ENCODE measurements at places on chromosomes 3 and 15.

- DNase-seq: no peak
These were observed 137.4 kb downstream of the NR1I2 start for GRCh38 chr3:119918992-119919933.

DNA sequence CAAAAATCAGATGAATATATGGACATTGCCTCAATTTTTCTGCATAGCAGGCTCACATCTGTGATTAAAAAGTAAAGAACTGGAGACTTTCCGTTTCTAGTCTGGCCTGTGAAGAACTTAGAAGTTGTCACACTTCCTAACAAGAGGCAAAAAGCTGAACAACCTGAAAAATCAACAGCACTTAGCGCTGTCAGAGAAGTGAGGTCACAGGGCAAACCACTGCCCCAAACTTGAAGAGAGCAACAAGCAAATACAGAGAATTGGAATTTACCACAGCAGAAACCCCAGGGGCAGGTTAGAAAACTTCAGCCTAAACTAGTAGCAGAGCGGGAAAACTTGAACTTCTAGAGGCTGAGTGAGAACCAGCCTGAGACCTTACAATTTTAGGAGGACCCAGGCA lies 38.9 kb downstream of the CCDC54 start:
- DNase-seq: no peak

DNA sequence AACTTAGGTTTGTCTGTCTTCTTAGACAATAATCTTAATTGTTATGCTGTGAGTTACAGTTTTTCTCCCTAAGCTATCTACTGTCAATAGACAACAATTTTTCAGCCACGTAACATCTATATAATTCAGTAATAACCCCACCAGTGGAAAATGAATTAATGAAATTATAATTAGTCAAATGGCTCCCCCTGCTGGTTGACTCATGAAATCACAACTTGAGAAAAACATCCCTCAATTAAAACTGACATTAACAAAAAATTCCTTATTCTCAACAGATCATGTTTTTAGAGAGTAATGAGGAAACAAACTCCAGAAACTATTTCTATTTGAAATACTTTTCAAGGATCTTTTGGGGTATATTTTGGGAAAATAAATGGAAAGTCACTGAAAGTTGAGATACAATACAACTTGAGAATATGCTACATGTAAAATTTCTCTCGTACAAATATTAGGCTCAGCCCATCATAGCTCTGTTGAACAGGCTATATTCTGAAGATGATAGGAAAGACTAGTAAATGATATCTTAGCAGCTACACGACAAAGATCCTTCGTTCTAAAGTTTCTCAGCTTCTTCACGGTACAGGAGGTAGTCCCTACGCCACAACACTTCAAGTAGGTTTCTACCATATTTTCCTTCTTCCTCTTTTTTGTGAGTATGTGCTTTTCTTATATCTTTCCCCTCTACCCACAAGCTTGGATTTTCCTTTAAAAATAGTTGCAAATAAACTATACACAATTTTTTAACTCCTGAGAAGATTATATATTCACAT lies 20.7 kb downstream of the PPP1R2 start:
- DNase-seq: no peak

DNA sequence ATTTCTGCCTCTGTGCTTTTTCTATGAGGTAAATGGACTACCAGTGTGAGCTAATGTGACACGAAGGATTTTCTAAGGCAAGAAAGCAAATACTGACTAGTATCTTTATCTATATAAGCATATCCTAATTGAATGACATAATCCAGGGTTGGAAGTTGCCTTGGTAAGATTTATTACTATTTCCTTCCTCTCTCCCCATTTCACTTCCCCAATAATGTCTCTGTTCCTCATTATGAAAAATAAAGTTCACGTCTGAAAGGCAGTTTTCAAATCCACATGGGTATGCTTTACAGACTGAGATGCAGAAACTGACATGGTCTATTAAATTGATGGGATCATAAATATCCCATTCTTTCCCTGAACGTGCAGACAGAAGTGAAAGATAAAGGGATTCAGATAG lies 86.0 kb downstream of the DTWD1 start:
- no peak for DNase-seq

GRCh38 chr3:18300916-18301315 lies 124.2 kb downstream of the SATB1 start:
- DNase-seq: no peak

GRCh38 chr3:140204271-140204984 lies 269.4 kb downstream of the CLSTN2 start:
- no peak for DNase-seq

DNA sequence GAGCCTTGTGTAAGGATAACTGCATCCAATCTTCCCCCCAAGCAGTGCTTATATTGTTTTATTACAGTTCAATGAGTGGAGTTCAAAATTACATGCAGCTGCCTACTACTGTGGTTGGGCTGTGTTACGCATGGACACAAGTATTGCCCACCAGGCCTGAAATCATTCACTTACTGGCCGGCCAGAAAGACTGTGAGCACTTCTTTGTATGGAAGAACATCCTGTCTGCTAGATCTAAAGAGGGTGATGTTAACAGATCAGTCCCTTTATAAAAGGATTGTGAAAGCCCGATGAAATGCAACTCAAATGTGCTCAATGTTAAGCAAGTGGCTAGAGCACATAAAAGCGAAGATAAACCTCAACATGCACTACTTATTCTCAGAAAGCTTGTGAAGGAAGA lies 132.5 kb downstream of the FOXP1 start:
- DNase-seq: no peak

GRCh38 chr3:57783186-57784088 lies 27.3 kb downstream of the SLMAP start:
- DNase-seq: no peak

- DNase-seq: no peak
These were observed 4.3 kb downstream of the RBP1 start for GRCh38 chr3:139534992-139535879.

DNA sequence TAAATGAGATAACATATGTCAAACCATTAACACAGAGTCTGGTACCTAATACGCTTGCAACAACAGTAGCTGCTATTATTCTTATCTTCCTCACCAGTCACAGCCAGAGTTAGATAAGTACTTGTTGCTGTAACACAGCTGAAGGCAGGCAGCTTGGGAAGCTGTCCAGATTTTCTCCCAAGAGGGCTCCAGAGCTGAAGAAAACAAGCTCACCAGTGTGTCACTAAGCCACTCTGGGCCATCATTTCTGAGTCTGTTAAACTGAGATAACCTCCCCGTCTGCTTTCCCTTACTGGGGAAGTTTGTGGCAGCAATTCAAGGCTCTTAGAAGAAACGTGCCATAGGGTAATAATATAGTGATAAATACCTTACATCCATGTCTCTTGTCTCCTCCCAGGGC lies 226.3 kb downstream of the TAFA4 start:
- DNase-seq: no peak

- no peak for DNase-seq
These were observed 1077.0 kb downstream of the ROBO2 start for GRCh38 chr3:78116874-78117273.

DNA sequence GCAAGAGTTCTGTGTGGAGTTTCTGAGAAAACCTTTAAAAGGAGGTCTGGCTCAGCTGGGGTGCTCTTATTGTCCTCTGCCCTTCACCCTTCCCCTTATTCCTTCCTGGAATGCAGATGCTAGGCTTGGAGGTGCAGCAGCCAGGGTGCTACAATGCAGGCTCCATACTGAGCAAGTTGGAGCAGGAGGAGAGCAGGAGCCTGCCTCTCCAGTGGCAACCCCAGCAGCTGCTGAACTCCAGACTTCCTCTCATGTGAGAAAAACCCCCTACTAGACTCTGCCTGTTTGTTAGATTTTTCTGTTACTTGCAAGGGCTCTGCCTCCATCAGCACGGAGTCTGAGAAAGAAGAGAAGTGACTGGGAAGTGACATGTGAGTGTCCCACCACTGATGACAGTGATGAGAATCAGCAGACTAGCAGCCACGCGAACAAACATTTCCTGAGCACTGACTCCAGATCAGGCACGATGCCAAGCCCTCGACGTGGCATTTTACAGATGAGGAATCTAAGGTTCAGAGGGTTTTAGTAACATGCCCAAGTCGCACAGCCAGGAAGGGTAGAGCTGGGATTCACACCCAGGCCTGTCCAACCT lies 16.1 kb upstream of the RARRES1 start:
- DNase-seq: no peak

- DNase-seq: no peak
These were observed 256.0 kb upstream of the ZPLD1 start for GRCh38 chr3:102178817-102179216.

DNA sequence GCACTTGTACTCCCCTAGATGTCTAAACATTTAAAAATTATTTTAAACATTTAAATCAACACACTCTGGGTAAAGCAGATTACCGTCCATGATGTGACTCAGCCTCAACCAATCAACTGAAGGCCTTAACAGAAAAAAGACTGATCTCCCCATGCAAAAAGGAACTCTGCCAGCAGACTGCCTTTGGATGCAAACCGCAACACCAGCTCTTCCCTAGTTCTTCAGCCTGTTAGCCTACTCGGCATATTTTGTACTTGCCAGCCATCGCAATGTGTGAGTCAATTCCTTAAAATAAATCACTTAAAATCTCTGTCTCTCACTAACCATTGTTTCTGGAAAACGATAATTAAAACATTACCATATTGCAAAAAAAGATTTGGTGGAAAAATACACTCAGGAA lies 375.9 kb downstream of the RSL24D1 start:
- no peak for DNase-seq

GRCh38 chr3:52302426-52303145 lies 13.5 kb upstream of the DNAH1 start:
- no peak for DNase-seq

- no peak for DNase-seq
These were observed 121.1 kb downstream of the ROBO2 start for GRCh38 chr3:77160931-77161497.

- DNase-seq: no peak
These were observed 2.9 kb downstream of the TPM1 start for GRCh38 chr15:63045465-63045840.

DNA sequence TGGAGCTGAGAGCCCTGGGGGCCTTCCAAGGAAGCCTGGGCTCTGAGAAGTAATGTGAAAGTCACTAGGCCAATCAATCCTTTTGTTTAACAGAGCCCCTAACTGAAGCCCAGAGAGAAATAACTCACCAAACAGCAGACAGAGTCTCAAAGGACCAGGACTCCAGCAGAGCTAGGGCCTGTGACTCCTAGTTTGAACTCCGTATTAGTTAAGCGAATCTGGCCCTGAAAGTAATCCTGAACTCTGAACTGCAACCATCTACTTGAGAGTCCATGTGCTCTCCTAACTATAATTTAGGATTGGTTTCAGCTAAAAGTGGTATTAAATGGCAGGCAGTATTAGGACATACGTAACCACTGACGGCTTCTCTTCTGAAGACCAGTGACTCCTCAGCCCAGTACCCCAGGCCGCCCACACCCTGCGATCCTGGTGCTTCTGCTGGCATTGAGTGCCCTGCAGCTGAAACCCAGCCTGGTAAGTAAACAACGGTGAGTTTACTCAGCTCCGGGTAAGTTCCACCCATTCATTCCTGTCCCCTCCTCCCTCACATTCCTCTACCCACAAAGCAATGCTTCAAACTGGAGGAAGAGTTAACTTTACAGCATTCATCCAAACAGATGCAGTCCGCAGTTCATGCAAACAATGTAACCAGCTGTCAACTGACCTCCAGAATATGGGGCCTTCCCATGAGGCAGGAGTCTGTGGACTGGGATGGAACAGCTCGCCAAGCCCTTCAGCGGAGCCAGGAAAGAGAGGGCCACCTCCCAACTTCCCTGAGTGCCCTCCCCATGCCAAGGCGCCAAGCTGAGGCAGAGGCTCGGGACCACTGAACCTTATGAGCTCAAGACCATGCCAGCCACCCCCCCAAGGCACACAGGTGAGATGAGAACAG lies 7.3 kb downstream of the MYO5C start:
- no peak for DNase-seq

DNA sequence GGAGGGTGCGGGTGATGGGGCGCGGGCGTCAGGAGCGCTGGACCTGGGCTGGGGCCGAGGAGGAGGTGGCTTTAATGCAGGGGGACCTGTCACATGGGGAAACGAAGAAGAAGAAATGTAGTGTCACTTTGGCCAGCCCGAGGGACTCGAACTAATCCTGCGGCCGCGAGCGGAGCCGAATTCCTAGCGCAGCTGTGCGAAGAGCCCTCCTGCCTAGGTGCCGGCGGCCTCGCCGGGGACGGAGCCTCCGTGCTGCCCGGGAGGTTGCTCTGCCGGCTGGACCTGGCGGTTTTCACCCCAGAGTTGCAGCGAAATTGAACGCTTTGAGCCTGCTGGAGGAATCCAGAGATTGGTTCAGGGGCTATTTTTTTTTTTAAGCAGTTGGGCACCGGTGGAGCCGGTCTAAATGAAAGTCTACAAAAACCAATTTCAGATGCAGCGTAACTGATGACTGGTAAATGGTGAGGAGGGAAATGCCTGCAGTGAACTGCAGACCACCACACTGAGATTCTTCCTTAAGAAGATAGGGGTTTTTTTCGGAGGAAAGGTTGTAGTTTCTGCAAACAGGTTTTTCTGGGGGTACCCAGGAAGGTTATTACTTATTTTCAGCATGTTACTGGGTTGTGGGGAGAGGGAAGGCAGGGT lies 662 bp downstream of the TMEM108 start:
- DNase-seq: no peak

GRCh38 chr3:177838766-177839350 lies 641.6 kb upstream of the TBL1XR1 start:
- DNase-seq: no peak

GRCh38 chr3:97360804-97361203 lies 403.8 kb upstream of the ARL6 start:
- no peak for DNase-seq

DNA sequence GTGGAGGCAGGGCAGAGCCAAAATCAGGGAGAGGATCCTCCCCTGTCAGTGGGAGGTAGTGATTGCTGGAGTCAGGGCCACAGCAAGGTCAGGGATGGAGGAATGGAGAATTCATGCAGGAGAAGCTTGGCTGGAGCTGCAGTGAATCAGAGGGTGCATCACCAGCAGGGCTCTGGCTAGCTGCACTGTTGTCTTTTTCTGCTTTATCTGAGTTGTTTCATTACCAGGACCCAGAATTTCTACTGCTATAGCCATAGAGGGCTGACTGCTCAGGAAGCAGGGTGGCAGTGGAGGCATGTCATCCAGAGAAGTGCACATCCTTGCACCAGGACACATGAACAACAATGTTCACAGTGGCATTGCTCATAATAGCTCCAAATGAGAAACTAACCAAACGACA lies 113.5 kb upstream of the GALNT15 start:
- no peak for DNase-seq

DNA sequence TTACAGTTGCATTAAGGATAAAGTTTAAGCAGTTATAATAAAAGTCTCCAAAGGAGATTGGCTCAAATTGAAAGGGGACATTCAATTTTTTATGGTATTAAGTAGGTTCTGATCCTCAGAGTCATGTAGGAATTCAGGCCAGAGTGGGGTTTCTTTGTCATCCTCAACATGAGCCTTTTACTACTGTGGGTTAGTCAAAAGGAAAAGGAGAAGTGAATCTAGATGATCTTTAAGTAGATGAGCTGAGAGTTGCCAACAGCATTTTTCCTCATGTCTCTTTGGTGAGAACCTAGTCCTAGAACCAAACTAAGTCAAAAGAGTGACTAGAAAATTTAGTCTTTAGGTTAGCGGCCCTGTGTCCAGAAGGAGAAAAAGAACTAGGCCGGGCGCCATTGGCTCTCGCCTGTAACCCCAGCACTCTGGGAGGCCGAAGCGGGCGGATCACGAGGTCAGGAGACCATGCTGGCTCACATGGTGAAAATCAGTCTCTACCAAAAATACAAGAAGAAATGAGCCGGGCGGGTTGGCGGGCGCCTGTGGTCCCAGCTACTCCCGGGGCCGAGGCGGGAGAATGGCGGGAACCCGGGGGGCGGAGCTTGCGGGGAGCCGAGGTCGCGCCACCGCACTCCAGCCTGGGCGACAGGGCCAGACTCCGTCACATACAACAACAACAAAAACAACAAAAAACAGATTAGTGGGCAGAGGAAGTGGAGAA lies 4.2 kb upstream of the CHL1 start:
- DNase-seq: no peak
